Kasumi-1 (cell line): ENCODE measurements at places on chromosomes 7 and 10.

DNA sequence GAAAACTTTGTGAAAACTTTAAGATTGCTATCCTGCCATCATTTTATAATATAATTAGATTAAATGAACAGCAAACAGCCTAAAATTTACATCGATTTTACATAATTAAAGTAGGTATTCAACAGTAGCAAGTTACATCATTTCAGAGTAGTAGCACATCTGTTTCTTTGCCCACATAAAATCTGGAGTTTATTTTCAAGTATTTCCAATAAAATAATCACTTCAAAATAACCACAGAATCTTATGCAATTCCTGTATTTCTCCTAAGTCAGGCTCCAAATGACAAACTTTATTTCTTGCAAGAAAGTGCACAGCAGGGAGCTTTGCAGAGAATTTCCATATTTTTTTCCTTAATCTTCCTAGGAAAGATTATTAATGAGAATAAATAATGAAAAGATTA lies 82.6 kb downstream of the CUBN start:
- no peak for DNase-seq

- peak; percentile 38 for DNase-seq
Observed at GRCh38 chr7:12638851-12639456, 48.5 kb upstream of the ARL4A start.

GRCh38 chr7:44618753-44619152 lies 12.3 kb downstream of the OGDH start:
- DNase-seq, result no peak

GRCh38 chr7:4102231-4102841 lies 579.8 kb upstream of the FOXK1 start:
- no peak for DNase-seq

- DNase-seq, result no peak
Observed at GRCh38 chr7:130486954-130487436, 4.9 kb upstream of the MEST start.

DNA sequence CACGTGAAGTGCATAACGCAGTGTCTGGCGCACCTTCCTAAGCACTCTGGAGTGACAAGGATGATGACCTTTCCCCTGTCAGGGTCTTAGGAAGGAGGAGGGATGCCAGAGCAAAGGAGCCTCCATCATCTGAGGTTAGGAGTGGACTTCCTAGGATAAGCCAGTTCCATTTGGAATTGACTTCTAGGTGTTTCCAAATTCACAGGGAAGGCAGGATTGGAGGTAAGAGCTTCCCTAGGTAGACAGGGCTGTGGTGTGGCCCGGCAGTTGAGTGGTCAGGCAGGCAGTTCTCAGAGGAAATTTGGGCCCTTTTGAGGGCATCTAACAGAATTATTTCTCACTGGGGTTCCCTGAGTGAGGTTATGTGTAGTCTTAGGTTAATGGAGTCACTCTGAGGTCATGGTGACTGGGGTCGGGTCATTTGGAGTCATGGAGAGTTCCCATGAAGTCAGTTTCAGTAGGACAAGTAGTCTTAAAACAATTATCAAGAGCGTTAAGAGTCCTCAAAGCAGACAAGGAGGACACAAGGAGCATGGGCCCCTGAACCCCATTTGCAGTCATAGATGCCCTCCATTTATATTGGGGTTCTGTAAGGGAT lies 8.2 kb downstream of the PPIF start:
- no peak for DNase-seq

- no peak for DNase-seq
Observed at GRCh38 chr7:105130048-105130447, 116.0 kb downstream of the KMT2E start.

DNA sequence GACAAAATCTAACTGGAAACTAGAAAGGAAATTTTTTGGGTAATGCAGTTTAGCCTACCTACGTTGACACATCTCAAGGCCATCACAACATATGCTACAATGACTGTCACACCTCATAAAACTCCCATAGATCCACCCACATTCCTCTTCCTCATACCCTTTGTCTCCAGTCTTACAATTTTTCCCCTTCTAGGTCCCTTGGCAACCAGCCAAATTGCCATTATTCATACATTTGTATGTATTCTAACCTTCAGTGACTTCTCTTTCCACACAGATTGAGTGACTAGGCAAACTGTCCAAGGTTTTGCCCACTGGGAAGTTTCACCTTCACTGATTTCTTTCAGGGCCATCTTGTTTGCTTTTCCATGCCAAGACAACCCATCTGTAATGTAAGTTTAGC lies 100.5 kb upstream of the TPK1 start:
- DNase-seq, result no peak

DNA sequence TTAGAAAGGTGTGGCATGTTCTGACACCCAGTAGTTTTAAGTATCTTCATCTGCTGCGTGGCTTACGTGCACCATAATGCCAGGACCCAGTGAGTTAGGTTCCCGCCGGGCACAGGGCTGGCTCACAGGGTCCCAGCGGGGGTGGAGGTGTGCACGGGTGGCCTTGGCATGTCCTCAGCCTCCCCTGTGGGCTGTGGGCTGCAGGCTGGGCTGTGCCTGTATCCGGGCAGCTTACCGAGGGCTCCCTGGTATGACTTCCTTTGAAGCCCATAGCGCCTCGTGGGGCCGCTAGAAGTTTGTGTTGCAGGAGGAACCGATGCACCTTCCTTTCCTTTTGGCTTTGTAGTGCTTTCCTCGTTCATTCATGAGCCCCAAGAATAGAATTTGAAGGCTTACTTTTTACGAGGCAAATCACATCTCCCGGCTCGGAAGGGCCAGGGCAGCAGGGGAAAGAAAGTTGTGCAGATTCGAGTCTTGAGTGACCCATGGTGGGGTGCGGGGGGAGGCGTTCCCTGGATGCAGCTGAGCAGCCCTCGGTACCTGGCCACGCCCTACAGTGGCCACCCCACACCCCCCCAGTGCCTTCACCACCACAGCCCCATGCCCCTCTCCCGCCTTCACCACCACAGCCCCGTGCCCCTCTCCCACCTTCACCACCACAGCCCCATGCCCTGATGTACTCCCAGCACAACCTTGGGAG lies 113.2 kb downstream of the WDR37 start:
- DNase-seq, result no peak

DNA sequence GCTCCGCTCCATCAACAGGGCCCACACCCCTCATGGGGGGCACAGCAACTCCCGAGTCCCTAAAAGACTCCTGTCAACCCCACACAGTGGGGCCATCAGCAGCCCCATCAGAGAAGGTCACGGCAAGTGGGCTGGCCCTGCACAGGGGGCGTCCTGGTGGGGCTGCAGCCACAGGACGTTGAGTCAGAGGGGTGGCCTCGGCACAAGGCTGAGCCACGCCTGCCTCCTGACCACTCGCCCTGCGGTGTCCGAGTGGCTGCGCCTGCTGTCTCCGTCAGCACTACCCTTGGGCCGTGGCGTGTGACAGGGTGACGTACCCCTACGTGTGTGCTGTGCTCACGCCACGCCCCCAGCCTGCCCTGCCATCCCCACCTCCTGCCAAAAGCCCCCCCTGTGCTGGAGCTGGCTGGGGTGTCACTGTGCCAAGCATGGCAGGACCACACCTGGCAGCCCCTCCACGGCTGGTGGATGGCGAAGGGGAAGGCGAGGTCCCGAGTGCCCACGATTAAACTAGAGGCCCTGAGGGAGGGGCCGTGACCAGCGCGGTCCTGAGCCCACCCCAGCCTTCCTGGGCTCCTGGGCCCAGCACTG lies 26.0 kb upstream of the NKX6-2 start:
- no peak for DNase-seq

- DNase-seq, result no peak
Observed at GRCh38 chr10:15789793-15790525, 70.2 kb upstream of the ITGA8 start.
